ENCODE measurements at places on chromosomes 12 and 14. TPM values are rescaled to one million over a fixed set of nuclear protein-coding genes. Genes with fewer than 3 reads are reported as not detected.

Gene GPR162
- total RNA-seq, result 0.31 TPM

Gene TTC9
- total RNA-seq, result 8.6 TPM

Gene ZDHHC22
- total RNA-seq, result not detected

Gene HOXC10
- not detected for total RNA-seq

Gene TAS2R46
- 0.55 TPM for total RNA-seq

Gene KRT73
- not detected for total RNA-seq

Gene CSAD
- 23.7 TPM for total RNA-seq

Gene MEG3
- total RNA-seq, result not detected

- DNase-seq, result no peak
These were observed 7.1 kb downstream of the PGAM5 start for GRCh38 chr12:132717531-132718387.

GRCh38 chr14:52008136-52008535, 18.8 kb downstream of the RTRAF start:
- no peak for DNase-seq

DNA sequence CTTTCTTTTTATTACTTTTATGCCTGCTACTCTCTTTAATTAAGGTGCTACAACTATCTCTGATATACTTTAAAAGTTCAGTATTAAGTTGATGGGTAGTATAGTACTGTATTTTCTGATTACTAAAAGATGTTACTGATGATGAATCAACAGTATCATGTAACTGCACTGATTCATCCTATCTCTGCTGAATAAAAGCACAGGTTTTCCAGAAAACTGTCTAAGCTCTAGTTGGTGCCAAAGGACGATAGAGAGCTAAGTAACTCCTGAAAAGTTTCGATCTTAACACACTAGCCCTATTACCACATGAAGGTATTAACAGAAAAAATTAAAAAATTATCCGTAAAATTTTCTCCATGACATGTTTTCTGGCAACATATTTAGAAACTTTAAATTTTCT, 2.1 kb downstream of the SCAF11 start:
- no peak for DNase-seq

GRCh38 chr12:91274916-91275315, 92.3 kb upstream of the DCN start:
- DNase-seq, result no peak

GRCh38 chr12:59695379-59695778, 99.5 kb downstream of the SLC16A7 start:
- DNase-seq, result no peak

- peak; percentile 19 for DNase-seq
These were observed 17.3 kb downstream of the PPM1A start for GRCh38 chr14:60266021-60266937.

GRCh38 chr12:72586456-72586855, 314.3 kb downstream of the TRHDE start:
- no peak for DNase-seq

- DNase-seq, result no peak
These were observed 728.8 kb downstream of the RPS29 start for GRCh38 chr14:48857366-48857765.

DNA sequence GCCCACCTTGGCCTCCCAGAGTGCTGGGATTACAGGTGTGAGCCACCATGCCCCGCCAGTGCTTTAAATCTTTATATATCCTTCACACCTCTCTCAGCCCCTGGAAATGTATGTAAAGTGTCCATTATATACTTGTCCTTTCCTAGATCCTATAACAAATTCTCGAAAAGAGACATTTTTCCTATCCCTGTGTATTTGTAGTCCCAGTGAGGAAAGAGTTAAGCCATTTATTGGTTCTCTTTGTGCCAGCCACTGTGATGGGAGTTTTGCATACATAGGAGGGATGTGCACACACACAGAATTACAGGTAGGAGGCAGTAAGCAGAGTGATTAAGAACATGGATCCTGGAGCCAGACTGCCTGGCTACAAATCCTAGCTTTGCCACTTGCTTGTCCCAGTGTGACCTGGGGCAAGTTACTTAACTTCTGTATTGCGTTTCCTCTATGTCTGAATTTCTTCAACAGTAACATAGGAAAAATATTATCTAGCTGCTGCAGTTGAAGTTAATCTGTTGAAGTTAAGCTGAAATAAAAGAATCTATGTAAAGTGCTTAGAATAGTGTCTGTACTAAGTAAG, 2.1 kb upstream of the RABGGTA start:
- DNase-seq, result no peak

- DNase-seq, result no peak
These were observed 78.0 kb downstream of the AKAP6 start for GRCh38 chr14:32407130-32407529.

DNA sequence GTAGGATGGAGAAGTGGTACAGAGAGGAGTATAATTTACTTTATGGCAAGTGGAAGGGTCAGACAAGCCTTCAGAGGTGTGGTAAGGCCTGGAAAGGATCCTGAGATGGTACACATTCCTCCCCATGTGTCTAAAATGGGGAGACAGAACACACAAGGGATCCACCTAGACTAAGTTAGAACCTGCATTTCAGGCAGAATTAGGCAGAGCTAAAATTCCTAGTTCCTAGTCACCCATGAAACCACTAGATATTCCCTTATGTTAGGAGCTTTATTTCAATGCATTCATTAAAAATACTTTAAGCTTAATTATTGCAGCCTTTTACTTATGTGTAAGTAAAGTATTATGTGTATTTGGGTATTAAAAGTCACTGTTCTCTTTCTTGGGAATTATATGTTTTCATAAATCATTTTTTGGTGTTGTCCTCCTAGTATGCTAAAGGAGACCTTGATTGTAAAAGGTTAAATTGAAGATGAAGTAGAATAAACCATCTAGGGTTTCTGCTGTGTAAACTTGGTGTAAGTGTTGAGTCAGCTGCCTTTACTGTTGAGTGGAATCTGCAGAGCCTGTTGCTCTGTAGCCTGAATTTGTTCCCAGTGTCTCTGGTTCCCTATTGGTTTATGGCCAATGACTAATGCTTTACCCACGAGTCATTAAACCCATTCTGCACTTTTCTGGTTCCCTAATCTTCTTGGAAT, 423.2 kb downstream of the ATP23 start:
- no peak for DNase-seq

DNA sequence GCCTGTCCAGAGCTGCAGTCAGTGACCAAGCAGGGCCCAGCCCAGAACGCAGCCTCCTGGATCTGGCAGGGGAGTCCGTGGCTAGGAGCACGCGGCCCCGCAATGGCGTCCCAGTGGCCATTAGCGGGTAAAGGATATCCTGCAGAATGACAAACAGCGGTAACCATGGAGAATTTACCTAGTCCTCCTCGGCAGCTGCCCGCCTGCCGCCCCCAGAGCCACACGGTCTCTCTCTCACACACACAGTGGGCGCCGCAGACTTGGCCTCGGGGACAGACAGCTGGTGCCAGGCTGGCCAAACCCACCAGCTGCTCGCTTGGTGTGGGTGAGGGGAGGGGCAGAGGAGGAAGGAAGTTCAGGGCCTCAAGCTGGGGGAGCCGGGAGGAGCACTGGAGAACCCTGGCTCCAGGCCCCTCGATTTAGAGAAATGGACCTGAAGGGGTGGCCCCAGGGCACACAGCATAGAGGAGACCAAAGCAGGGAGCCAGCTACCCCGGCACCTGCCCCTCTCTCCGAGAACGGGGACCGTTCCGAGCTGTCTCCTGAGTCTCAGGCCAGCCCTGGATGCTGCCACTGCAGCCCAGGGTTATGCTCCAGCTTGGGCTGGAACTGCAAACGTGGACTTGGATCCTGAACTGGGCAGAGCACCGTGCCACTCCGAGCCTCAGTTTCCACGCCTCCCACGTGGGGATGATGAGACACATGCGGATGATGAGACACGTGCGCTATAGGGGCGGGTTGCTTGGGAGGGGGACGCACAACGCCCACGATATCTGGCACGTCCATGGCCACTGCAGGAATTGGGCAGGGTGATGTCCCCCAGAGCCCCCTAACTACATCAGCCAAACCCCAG, 3.4 kb downstream of the CDK2AP1 start:
- DNase-seq, result no peak

DNA sequence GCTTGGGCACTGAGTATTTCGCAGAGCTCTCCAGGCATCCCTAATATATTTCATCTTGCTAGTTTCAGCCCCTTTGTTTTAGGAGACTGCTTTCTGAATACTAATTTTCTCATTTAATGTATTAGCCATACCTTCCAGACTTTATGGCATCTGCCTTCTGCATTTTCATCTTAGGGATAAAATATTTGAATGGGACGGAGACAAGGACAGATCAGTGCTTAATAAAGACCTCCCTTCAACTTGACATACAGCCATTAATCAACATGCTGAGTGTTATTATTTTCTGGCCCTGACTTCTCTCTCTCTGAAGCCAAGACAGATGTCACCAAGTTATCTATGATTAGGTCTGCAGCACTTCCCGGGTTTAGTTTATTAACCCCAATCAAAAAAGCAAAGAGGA, 42.4 kb downstream of the CACNA2D4 start:
- DNase-seq, result no peak

DNA sequence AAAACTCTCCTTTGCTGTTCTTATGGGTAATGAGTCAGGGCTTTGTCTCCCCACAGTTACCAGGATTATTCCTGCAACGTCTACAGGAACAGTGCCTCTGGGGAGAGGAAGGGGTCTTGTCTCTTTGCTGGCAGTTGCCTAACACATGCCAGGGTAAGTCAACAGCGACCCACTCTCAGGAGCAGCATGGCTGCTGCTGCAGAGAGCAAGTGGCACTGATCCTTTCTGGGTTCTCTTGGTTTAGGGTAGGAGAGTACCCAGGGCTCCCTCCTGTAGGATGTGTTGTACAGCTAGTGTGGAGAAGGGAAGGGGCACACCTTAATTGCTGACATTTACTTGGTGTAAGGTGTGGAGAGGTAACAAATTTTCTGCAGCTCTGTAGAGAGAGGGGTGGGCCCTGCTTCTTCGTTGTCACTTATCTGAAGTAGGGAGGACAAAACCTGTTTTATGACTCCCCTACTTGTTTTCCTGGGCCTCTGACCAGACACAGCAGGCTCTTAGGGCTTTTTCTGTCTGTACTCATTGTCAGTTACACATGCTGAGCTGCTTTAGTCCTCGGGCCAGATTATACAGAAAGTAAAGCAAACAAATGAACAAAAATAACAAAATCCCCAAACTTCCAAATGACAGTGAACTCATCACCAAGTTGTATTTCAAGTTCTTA, 168.2 kb downstream of the ACSS3 start:
- no peak for DNase-seq

GRCh38 chr14:50225067-50225973, 6.1 kb downstream of the SOS2 start:
- no peak for DNase-seq

- DNase-seq, result no peak
These were observed 58.1 kb downstream of the HSP90AA1 start for GRCh38 chr14:102028733-102029132.

DNA sequence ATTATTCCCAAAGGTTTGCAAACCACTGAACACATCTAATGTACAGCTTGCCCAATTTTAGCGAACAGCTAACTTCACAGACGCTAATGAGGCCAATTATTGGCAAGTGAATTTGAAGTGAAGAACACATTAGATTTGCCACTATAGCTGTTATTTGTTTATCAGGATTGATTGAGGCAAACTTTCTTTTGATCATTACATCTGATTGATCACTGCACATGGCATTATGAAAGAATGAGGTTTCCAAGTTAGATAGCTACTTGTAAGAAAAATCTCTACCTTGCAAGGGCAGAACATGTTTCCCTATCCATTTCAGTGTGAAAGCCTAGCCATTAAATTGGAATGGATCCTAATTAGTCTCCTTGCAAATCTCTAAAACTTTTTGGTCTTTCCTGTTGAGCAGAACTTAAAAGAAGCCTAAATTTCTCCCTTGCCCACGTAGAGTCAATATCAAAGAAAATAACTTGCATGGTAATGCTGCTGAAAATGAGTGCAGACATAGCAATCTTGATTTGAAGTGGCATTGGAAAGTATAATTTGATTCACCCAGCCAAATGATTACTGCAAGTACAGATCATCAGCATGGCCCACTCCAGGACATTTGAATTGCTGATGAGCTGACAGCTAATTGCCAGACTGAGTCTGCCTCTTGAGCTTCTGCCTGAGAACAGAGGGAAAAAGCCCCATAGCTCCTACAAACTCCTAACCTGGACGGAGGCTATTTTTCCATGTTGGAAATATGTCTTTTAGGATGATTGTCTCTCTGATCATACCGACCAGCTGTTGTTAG, 98.6 kb downstream of the TPH2 start:
- no peak for DNase-seq

DNA sequence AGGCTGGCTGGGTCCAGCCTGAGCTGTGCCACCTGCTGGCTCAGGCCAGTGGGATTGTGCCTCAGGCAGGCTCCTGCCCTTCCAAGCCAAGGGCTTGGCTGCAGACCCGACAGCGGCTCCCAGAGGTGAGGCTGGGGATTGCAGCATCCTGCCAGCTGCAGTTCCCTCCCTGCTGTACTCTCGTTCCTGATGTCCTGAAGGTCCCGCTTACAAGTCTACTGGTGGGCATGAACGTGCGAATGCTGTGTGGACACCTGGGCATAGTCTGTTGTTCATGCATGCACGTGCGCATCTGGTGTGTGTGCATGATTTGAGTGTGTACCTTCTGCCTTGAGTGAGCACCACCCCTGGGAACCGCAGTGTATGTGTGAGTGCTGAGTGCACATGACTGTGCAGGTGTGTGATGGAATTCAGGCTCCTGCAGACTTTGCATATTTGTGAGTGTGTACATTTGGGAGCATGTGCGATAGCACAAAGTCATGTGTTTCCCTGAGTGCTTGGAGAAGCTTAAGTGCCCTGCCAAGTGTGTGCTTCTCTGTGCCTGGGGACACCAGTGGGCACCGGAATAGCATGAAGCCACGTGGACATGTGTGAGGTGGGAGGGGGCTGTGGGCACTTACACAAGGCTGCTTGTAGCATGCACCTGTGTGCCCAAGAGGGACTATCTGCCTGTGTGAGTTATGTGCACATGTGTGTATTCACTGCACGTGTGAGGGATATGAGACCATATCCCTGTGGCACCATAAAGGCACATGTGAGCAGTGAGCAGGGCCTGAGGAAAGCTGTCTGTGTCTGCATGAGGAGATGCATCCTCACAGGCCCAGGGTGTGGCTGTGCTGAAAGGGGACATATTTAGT, 19.3 kb upstream of the KRT7 start:
- DNase-seq, result peak; percentile 79

DNA sequence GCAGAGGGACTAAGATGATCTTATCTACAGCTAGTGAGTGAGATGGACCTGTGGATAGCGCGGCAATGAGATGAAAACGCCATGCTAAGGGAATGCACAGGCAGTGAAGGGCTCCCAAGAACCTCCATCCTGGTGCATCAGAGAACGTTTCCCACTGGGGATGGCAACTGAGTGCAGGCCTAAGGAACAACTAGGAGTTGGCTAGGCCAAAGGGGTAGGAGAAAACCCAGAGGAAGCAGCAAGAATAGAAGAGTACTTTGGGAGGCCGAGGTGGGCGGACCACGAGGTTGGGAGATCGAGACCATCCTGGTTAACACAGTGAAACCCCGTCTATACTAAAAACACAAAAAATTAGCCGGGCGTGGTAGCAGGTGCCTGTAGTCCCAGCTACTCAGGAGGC, 24.6 kb upstream of the BATF start:
- DNase-seq, result no peak

DNA sequence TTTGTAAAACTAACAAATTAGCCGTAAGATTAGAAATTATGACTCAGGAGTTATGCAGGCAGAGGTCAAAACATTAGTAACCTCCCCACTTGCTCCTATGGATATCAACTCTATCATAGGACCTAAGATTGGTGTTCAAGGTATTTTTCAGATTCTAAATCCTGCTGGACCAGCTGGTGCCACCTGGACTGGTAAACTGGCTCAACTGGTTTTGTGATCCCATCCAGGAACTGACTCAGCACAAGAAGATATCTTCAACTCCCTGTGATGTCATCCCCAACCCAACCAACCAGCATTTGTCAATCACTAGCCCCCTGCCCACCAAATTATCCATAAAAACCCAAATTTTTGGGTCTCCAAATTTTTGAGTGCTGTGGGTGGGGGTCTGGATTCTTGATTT, 98.1 kb upstream of the OR4E1 start:
- no peak for DNase-seq
